NCI-H1105 (cell line): ENCODE measurements at places on chromosomes 3 and 15.

DNA sequence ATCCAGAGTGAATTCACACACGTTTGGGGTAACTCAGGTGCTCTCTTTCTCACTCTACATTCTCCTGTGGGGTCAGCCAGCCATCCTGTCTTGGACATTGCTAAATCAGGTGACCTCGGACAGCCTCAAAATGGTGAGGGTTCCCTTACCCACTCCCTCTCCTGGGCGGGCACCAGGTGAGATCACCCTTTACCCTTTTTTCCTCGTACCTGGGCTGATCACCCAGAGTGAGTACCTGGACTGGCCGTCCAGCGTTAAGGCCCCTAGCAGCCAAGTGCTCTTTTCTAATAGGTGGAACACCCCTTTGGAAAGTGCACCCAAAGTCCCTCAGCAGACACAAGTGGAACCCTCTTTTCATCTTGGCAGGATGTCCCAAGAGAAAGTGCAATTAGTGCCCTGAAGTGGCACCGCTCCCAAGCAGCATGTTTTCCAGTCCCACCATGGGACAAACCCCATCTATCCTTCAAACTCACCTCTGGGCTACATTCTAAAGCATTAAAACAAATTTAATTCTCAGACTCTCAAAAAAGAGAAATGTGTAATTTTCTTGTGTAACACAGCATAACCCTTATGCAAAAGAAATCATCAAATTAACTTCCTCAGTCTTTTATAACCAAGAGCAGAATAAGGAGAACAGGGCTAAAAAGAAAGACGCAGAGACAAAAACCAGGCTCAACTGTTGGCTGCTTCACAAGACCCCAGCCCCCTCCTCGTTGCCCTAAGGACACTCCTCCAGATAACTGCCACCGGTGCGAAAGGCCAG is 20.7 kb downstream of the TRANK1 start:
- no peak for DNase-seq

DNA sequence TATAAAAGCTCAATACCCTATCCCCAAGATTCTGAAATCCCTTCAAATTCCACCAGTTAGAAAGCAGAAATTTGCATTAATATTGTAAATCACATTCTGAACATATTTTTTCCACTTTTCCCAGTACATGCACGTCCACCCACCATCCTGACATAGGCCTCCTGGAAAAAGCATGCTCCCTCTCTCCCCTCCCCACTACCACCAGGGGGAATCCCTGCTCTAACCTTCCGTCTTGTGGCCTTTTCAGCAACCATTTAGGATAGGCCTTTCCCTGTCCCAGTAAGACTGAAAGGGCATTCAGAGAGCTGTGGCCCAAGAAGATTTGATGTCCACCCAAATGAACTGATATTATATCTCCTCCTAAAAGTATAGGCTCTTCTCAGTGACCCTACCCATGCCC is 182.1 kb downstream of the ARRDC4 start:
- no peak for DNase-seq

GRCh38 chr3:15860014-15860934 is 62.5 kb upstream of the ANKRD28 start:
- peak; percentile 55 for DNase-seq

- DNase-seq, result no peak
Observed at GRCh38 chr15:49877873-49878521, 241.0 kb downstream of the ATP8B4 start.

GRCh38 chr15:50176869-50177268 is 5.1 kb upstream of the SLC27A2 start:
- DNase-seq, result no peak
